ENCODE measurements at places on chromosomes 2 and 18.
A peak's percentile ranks its signal among the peaks of the same experiment; 100 is the strongest.

DNA sequence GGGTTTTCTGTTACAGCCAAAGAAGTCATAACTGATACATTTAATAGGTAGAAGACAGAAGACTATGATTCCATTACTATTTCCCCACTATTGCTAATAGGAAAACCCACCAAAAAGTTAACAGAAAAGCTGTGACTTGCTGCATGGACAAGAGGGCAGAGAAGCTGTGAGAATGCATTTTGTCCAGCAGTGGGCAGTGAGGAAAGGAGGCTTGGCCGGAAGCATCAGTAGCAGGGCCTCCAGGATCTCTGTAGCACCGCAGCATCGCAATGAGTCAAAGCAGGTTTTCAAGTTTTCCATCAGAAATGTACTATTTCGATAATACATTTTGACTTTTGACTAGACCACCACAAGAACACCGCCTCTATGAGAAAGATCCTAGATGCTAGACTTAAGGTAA, 24.9 kb downstream of the MYO5B start:
- no peak for DNase-seq

DNA sequence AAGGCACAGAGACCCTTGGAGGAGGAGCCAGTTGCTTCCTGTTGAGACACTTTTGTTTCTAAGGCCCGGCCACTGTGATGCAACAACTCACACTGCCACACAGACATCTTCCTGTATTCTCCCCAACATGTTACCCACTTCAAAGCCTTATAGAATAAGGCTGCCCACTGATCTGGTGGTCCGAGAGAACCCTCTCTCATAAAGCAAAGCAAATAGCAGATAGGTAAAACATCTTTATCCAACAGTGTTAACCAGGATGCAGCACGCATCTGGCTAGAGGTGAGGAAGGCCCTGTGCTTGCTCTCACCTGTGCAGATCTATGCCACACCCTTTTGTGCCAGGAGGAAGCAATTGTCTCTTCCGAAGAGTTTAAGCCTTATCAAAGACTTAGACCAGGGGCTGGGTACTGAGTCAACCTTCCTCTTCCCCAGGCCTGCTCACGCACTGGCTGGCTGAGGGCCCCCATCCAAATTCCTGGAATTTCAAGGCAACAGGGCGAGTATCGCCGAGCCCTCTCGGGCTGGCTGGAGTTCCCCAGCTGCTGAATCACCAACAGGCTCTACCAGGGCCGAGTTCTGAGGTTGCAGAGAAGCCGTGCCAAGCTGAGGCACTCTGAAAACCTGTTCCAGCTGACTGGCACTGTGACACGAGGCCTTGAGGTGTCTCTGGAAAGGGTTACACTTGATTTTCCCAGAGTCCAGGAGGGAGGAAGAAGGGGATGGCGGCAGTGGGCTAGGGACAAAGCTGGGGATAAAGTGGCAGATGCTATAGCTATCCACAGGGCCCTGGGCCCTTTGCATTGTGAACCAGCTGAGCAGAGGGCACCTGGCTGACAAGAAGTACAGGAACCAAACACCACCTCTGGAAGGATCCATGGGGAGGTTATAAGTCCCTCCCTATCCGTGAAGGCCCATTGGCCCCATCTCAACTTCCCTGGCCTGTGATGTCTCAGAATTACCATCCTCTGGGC, 29.3 kb downstream of the TGFA start:
- peak; percentile 96 for DNase-seq

DNA sequence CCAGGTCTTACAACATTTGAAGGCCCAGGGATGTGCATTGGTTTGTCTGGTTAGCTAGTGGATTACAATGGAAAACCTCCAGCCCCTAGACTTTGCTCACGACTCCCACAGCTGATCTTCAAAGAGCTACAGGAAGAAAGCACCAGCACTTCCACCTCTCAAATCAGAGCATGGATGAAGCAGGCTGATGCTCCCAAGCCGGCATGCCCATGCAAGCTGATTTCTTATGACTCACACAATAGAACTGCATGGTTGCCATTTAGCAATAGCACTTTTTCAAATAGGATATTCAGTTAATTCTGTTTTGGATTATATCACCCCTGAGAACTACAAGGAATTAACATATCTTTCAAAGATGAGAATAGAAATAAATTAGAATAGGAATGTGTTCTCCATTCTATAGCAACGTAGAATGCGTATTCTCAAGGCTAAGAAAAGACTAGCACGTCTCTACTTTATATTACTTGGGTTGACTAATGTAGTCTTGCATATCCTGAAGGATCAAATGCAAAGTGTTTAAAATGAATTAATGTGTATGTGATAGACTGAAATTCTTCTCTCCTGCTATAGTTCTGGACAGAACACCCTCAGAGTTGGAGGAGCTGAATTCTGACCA, 292.4 kb downstream of the TRIB2 start:
- no peak for DNase-seq

DNA sequence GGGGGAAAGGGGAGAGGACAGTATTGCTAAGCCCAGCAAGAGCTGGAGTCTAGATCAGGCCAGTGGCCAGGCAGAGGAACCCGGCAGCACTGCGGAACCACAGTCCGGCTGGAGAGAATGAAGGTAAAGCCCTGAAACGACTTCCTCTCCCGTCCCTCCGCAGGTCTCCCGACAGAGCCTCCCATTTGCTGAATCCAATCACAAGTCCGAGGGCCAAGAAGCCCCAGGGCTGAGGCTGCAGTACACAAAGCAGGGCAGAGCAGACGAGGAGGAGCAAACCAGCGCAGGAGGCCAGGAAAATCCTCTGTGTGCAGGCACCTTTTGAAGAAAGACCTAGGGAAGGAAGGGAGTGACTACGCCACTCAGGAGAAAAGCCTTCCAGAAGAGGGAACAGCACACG, 104.4 kb downstream of the OSBPL1A start:
- no peak for DNase-seq

GRCh38 chr2:64017811-64018700, 1.2 kb downstream of the VPS54 start:
- DNase-seq: peak; percentile 28

GRCh38 chr2:54529935-54530334, 73.8 kb downstream of the SPTBN1 start:
- DNase-seq: no peak

DNA sequence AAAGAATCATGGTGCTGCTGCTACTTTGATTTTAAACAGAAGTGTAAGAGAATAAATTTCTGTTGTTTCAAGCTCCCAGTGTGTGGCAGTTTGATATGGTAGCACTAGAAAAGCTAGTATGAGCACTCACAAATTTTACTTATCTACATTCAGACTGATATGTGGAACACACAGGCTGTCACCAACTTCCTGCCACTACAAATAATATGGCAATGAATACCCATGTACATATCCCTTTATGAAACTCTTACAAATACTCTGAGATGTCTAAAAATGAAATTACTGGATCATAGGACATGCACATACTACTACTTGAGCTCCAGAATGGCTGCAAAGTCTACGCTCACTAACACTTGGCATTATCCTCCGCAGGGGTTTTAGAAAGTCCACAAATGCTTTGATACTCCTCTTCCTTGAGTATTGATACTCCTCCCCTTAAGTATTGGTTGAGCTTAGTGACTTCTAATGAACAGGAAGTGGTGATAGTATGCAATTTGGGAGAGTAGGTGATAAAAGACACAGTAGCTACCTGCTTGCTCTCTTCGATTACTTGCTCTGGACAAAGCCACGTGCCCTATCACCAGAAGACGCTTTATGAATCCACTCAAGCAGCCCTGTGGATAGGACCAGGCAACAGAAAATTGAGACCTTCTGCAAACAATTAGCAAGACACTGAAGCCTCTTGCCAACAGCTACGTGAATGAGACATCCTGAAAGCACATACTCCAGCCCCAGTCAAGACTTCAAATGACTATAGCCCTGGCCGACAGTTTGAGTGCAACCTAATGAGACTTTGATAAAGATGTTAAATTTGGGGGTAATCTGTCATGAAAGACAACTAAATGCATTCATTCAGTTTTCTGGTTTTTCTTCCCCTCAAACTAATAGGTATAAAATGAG, 35.4 kb downstream of the FBXO11 start:
- no peak for DNase-seq

GRCh38 chr2:68992933-68993332, 18.5 kb downstream of the GKN1 start:
- no peak for DNase-seq

DNA sequence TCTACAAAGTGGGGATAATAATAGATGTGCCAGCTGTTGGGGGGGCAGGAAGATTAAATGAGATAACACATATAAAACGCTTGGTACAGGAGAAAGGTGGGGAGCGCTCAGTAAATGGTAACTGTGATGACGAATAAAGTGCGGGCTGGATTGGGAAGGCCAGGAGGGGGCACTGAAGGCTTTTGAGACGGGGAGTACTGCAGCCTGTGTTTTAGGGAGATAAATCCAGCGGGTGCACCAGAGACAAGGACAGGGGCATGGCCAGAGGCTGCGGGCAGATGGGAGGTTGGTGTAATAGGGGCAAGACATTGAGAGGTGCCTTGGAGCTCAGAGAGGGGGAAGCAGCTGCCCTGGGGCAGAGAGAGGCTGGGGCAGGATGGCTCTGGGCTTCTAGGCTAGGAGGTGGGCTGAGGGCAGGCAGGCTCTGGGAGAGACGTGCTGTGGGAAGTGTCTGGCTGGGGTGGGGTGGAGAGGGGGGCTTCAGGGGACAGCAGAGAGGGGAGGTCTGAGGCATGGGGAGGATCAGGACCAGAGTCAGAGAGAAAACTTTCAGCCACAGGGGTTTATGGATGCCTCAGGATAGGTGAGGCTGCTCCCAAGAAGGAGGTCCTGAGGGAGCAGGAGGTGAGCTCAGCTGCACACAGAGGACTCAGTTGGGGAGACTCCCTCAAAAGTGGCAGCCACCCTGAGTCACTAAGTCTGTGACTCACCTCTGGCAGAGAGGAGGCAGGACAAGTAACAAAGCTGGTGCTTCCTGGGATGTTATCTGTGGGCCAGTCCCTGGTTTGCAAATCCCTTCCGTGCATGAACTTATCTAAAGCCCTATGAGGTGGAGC, 18.8 kb downstream of the TEX44 start:
- no peak for DNase-seq
